ENCODE measurements at places on chromosomes 3 and 15.

DNA sequence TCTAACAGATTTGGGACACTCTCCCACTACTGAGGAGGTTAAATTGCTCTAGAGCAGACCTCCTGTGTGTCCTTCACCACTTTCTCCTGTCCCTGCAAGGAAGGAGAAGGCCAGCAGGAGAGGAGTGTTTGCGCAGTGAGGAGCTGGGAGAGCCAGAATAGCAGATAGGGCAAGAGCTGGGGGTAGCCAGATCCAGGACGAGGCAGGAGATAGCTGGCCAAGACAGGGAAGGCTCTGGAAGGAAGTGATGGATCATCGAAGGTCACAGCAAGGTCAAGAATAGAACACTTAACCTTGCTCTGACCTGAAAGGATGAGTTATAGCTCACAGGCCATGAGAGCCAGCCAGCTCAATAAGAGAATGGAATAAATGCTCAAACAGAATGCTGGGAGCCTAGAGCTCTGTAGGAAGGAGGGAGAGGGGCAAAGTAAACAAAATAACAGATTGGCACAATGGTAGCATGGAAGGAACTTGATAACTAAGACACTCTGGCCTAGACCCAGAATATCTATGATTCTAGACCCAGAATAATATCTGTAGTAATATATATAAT, 37.5 kb upstream of the FSIP1 start:
- DNase-seq, result no peak

DNA sequence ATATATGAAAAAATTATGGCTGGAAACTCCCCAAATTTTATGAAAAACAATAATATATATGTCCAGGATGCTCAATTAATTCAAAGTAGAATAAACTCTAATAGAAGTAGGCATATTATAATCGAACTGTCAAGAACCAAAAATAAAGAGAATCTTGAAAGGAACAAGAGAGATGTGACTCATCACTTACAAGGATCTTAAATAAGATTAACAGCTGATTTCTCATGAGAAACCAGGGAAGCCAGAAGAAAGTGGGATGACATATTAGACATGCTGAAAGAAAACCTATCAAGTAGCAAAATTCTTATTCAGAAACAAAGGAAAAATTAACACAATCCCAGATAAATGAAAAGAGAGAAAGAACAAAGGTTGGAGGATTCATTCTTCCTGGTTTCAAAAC, 66.8 kb downstream of the FAIM start:
- no peak for DNase-seq

DNA sequence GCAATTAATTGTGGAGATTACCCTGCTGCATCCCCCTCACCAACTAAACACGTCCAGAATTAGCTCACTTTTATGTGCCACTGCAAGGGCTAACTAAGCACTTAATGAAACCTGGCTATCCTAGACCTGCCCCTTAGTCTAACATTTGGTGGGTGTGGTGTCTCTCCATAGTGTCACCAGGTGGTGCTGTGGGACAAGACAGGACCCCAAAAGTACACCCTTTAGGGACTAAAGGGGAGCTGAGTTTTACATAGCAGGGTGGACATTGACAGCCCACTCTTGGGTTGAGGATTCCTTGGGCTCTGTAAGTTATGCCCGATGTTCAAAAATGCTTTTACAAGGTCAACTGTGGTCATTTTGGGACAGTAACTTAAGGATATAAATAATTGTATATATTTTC, 5.7 kb downstream of the DUT start:
- no peak for DNase-seq

DNA sequence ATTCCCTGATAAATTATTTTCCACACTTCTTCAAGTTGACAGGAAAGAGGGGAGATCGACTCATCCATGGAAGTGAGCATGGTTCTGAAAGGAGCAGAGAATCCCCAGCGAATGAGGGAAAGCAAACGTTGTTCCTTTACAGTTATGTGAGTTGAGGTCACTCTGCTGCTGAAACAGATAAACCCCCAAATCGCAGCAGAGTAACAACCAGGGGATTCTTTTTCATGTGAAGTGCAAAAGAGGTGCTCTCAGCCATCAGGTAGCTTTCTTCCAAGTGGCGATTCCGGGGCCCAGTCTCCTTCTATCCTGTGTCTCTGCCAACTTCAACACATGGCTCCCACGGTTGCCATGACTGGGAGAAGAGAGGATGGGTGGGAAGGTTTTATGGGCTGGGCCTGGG, 28.2 kb downstream of the MEX3B start:
- no peak for DNase-seq

GRCh38 chr3:11362600-11362999, 90.4 kb downstream of the ATG7 start:
- DNase-seq, result no peak

- no peak for DNase-seq
Observed at GRCh38 chr15:26724381-26725150, 48.3 kb downstream of the GABRB3 start.

GRCh38 chr15:64288999-64289398, 67.0 kb downstream of the CSNK1G1 start:
- DNase-seq, result no peak

DNA sequence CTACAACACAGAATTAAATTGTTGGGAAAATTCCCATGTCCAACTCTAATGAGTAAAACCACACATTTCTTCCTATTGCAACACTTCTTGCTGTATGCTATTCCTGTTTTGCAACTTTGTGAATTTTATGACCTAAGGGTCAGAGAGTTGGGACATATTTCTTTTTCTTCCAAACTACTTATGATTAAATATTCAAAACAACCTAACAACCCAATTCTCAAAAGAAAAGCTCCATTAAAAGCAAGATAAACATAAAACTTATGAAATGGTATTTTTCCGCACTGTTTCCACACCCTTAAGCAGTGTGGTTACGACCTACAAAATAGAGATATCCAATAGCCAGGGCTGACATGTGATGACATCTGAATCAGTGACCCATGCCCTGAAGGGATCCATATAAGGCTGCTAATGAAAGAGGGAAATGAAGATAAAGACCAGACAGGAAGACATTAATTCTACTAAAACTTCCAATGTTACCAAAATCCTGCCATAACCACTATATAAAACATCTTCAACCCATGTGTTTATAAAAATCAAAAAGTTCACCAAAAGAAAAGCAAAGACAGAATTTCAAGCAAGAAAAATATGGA, 45.6 kb downstream of the DMXL2 start:
- DNase-seq, result no peak

GRCh38 chr3:14506626-14507304, 33.4 kb downstream of the GRIP2 start:
- no peak for DNase-seq

DNA sequence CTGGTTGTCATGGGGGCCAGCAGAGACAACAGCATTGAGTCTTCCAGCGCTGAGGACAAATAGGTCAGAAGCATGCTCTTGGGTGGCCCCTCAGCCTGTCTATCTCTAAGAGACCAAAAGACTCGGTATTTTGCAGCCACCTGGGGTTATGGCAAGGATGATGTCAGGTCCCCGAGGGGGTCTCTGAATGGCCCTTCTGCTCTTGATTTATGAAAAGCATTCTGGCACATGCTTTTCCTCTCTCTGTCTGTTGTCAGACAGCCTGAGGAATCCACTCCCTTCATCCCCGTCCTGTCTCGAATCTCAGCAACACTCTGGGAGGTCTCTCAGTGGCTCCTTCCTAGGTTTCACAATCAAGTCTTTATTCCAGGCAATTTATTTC, 156.6 kb upstream of the RGMA start:
- DNase-seq, result no peak

GRCh38 chr15:34879107-34879506, 83.8 kb upstream of the ACTC1 start:
- DNase-seq, result no peak

DNA sequence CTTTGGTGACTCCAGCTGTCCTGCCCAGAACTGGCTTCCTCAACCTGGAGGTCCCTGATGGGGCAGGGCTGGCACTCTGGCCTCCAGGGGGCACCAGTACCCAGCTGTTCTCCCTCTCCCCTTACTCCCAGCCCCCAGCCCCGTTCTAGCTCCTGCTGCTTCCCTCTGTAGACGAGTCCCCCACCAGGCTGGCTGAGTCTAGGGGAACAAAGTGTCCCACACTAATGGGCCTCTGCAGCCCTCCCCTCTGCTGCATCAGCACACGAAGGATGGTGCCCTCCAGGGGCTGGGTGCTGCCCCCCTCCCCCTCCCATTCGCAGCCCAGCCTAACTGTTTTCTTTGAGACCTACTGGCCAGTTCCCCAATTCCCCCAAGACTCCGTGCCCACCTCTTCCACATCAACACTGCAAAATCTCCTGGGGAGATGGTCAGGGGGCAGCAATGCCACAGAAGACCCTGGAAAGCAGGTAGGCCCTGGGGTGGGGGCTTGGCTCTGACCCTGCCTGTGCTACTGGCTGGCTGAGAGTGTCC, 4.2 kb downstream of the RHCG start:
- peak; percentile 33 for DNase-seq

DNA sequence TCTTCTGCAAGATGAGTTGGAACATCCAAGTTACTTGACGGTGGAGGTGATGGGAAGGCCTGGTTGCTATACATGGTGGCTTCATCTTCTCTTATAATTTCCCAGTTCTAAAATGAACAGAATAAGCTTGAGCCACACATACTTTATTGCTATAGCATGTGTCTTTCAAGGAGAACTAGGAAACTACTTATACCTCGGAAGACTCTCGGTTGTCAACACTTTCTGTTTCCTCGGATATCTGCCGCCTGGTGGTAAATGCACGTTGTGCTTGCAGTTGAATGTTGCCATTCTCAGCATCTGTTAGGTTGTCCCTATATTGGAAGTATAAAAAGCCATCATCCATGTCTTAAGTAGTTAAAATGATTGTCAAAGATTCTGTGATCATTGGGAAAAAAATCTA, 117.5 kb upstream of the PRTG start:
- DNase-seq, result no peak

DNA sequence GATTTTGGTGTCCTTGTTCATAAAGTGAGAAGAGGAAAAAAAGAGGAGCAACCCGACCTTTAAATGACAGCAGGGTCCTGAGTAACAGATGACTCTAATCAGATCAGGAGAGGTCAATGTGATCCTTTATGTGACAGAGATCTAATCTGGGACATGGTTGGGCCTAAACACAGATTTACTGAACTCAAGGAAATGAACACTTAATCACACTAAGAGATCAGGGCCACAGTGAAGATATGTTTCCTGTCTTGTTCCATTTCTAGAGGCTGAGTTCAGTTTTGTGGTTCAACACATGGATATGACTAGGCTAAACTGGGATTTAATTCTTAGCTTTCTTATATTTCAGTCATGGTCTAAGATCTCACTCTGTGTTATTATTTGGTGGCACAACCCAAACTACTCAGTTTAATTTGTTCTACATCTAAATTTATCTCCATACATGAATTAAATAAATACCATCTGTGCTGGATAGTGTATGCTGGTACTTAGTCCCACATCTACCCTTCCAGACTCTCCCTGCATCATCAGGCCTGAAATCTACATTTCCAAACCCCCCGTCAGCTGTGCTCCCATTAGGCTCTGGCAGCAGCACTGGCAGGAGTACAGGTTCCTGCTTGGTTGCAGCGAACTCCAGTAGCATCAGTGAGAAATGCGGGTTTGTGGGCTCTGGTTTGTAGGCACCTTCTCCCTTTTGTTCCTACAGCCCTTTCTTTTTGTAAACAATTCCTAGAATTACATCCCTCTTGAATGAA, 22.6 kb downstream of the SFMBT1 start:
- DNase-seq, result no peak

DNA sequence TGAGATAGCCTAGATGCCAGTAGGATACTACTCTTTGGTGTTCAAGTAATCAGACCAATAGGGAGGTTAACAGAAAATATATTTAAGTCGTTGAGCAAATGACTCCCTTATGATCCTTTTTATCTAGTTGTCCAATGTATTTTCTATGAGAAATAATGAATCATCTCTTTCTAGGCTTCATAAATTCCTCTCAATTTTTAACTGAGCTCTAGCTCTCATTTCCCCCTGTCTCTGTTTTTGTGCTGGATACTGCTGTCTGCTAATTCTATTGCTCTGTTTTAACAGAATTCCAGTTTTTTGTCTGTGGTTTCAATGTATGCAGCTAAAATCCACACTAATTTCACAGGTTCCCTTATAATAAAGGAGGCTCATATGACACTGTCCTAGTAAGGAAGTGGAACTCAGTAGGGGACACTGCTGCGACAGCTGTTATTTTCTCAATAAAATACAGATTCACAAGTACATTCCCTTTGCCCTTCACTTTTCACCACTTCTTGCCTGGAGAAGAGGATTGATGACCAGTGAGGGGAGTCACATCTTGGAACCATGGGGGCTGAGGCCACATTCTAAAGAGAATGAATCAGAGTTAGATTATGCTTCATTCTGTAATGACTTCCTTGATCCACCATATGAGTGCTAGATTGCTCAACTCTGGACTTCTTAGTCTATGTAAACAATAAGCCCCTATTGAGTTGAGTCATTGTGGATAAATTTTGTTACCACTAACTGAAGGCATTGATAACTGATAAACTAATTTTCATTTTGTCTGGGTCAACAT, 558.7 kb upstream of the KCNMB2 start:
- DNase-seq, result no peak

GRCh38 chr15:48367483-48367882, 36.3 kb downstream of the DUT start:
- no peak for DNase-seq

DNA sequence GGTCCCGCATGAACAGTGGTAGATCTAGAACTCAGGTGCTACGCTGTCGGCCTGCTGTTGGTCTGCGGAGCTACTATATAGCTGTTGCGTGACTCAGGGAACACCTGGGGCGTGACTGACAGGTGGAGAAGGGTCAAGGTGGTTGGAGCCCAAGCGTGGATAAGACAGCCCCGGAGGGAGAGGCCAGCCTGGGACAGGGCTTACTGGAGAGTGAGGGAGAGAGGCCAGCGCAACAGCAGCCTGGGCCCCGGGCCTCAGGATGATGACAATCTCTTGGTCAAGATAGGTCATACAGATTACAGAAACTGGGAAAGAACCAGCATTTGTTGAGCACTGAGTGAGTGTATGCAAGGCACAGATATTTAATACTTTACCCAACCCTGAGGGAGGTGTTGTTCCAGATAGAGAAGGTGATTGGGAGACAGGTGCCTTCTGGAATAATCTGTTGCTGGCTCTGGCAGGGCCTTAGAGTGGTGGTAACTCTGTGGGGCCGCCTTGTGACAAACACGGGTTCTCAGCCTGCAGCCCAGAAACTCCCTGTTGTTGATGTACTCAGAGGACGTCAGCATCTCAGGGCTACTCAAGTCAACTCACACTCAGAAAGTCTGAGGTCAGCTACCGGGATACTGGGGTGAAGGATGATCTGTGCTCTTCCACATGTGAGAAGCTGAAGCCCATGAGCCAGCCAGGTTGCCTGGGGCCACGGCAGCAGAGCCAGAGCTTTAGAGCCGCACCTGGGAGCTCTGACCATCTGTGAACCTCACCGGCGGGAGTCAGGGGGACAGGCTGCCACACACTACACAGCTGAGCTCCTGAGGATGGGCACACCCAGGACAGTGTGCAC, 265.4 kb upstream of the HES1 start:
- no peak for DNase-seq

Data from progenitor cell of endocrine pancreas (in vitro differentiated cells).